ENCODE measurements at places on chromosomes 11 and 22. TPM values are rescaled to one million over a fixed set of nuclear protein-coding genes. Genes with fewer than 3 reads are reported as not detected.

- no peak for DNase-seq
Measured at GRCh38 chr11:19336331-19336730, 95.6 kb upstream of the E2F8 start.

- DNase-seq: peak; percentile 69
Measured at GRCh38 chr11:47329987-47330931, 22.2 kb downstream of the MYBPC3 start.

DNA sequence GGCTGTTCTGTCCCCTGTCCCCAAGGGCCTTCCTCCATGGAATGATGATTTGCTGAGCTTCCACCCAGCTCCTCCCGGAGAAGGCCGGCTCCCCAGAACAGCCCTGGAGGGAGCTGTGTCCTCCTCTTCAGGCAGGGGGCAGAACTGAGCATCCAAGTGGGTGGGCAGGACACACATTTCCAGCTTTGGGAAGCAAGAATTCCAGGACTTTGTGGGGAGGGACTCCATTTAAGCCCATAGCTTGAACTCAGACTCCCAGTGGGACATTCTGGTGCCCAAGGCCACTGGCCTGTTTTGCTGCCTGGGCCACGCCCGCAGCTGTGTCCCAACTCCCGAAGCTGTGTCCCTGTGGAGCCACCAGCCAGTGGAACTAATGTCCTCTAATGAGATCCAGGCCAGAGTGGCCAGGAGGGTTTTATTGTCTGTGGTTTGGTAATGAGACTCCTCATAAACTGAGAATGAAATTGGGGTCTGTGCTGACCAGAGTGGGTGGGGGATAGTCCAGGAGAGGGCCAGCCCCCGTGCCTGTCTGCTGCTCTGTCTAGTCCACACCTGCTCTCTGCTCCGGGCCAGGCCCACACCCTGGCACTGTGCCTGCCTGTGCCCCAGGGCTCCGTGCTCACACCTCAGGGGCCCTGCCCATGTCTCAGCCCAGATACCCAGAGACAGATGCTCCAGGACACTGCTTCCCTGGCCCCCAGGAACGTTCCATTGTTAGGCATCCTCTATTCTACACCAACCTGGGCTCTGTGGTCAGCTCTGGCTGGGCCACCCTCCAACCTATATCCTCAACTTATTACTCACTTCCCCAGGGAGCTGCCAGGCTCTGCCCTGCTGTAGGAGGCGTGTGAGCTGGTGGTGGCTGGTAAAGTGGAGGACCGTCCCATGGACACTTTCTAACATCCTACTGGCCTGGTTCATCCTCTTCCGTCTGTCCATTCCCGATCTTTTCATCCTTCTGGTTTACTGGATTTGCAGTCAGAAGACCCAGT lies 7.6 kb downstream of the NECTIN1 start:
- DNase-seq: peak; percentile 92

GRCh38 chr22:48736593-48737460 lies 1090.8 kb downstream of the BRD1 start:
- DNase-seq: peak; percentile 31

DNA sequence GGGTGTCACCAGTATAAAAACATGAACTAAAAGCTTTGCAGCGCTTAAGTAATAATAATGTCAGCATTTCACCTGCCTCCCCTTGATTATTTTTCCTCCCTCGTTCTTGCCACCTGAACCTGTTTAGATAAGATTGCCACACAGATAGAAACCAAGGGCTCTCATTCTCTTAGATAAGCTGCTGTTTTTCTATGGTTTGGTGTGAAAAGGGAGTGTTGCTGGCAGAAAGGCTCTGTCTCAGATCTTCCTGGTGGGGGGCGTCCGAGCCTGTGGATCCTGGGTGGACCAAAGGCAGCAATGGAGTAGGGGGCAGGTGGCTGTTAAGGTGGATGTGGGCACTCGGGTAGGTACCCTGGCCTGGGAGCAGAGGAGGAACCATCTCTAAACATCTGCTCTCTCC lies 147.5 kb downstream of the ST3GAL4 start:
- DNase-seq: no peak

GRCh38 chr11:44622190-44622650 lies 56.8 kb downstream of the CD82 start:
- DNase-seq: no peak

DNA sequence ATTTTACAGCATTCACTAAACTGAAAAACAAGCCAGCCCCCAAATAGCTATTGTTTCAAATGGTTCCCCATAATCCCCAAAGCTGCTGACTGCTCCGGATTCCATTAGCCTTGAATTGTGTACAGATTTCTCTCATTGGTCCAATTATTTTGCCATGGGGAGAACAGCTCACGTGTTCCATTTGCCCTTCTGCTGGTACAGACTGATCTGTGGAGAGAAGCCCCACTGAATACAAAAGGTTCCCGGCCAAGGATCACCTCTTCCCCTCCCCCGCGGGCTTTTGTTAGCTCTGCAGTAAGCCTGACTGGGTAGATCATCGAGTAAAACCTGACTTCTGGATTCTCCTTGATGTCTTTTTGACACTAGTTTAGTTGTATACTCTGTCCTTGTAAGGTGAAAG lies 9.1 kb upstream of the MAPK8IP1 start:
- DNase-seq: peak; percentile 62

The IGSF9B gene
- 6.1 TPM for total RNA-seq

GRCh38 chr11:22510741-22511140 lies 114.9 kb downstream of the FANCF start:
- DNase-seq: no peak

DNA sequence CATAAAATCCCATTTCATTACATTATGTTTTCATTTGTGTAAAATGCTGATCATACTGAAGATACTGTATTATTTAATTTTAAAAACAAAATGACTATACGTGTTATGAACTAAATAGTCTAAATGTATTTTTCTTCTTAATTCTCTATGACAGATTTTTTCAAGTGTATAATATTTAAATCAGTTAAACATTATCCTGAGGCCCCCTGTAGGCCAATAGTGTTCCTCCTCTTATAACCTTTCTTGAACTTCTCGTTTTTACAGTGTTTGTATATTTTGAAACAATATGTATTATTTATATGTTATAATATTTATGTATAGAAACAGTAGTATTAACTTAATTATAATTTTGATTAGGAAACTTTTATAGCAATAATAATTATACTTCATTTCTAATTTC lies 151.1 kb upstream of the CHORDC1 start:
- no peak for DNase-seq

DNA sequence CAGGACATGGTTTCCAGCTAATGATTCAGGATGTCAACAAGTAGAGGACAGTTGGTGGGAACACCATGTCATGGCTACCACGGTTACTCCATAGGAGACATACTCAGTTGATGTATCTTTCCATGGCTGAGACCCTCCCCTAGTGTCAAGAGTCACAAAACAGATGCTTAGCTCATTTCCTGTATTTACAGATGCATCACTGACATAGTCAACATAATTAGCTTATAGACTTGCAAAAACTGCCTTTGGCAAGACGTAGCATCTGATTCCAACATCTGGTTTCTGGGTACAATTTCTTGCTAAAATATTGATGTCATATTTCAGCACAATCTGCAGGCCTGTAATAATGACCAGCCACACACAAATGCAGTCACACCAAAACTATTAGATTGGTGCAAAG lies 550.3 kb downstream of the FAM181B start:
- no peak for DNase-seq
